ENCODE measurements at places on chromosomes 2 and 18. TPM values are rescaled to one million over a fixed set of nuclear protein-coding genes. Genes with fewer than 3 reads are reported as not detected.

GRCh38 chr2:68784915-68785314 lies 50.3 kb downstream of the ARHGAP25 start:
- no peak for DNase-seq

DNA sequence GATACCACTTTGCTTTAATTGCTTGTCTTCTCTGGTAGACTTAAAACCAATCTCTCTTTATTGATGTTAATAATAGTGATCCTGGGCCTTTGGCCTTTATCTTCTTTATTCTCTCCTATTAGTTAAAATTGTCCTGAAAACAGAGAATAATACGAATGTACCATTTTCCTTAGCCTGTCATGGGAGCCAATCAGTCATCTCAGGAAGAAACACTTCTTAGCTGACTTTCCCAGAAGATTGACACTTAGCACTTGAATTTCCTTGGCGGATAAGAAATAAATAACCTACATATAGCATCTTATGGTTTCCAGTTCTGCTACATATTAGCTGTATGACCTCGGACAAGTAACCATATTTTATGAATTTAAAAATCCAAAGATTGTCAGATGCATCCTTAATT lies 338.4 kb upstream of the SLC14A2 start:
- DNase-seq = no peak

Gene PRSS56
- not detected for total RNA-seq

GRCh38 chr2:95261602-95262001 lies 12.6 kb upstream of the PROM2 start:
- no peak for DNase-seq

DNA sequence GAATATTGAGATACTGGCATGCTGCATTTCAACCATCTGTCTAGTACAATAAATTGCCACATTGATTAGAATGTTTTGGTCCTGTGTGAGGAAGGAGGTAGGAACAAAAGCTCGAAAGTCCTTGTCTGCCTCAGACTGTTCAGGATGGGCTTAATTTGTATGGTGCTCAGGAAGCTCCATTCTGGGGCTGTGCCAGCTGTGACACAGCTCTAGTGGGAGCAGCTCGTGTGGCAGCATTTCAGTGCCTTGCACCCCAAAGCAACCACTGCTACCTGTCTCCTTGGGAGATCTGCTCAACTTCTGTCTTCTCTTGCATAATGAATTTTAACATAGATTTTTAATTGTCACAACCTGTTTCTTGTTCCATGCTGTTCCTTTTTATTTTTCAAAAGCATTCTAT lies 144.4 kb upstream of the THUMPD2 start:
- DNase-seq = no peak

DNA sequence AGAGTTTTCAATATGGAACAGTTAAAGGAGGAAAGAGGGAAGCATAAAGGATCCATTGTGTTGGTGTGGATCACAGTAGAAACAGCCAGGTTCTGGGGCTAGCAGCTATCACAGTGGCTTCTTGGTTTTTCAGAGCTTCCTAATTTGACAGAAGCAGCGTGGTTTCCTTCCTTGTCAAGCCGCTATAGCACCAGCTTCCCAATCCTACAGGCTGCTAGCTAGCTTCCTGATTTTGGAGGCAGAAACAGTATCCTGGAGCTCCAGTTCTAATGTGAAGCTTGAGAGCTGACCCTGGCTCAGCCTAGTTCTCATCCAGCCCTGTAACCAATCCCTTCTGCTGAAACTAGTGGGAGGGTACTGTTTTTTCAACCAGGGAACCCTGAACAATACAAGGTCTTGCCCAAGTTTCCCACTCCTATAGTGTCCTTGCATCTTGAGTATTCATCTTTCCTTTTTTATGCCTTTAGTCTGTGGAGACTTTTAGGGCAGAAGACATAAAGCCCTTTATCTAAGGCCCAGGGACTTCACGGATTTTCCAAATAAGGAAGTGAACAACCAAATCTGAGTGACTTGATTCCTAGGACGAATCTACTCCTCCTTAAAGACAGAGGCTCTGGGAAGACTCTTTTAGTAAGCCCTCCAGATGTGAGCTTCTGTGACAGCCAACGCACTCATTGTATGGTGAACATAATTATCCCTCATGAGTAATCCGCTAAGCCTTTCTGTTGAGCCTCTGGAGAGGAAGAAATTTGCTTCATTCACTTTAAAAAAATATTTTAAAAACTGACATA lies 33.8 kb downstream of the CCDC93 start:
- DNase-seq = no peak

Gene UGT1A10
- total RNA-seq = not detected

- DNase-seq = no peak
Observed at GRCh38 chr2:233174137-233174536, 77.3 kb upstream of the ATG16L1 start.

- peak; percentile 89 for DNase-seq
Observed at GRCh38 chr2:190679813-190680591, 31.1 kb downstream of the NAB1 start.

- no peak for DNase-seq
Observed at GRCh38 chr2:238850091-238850490, 2.2 kb downstream of the TWIST2 start.

Gene ZBTB7C
- total RNA-seq = 0.39 TPM

DNA sequence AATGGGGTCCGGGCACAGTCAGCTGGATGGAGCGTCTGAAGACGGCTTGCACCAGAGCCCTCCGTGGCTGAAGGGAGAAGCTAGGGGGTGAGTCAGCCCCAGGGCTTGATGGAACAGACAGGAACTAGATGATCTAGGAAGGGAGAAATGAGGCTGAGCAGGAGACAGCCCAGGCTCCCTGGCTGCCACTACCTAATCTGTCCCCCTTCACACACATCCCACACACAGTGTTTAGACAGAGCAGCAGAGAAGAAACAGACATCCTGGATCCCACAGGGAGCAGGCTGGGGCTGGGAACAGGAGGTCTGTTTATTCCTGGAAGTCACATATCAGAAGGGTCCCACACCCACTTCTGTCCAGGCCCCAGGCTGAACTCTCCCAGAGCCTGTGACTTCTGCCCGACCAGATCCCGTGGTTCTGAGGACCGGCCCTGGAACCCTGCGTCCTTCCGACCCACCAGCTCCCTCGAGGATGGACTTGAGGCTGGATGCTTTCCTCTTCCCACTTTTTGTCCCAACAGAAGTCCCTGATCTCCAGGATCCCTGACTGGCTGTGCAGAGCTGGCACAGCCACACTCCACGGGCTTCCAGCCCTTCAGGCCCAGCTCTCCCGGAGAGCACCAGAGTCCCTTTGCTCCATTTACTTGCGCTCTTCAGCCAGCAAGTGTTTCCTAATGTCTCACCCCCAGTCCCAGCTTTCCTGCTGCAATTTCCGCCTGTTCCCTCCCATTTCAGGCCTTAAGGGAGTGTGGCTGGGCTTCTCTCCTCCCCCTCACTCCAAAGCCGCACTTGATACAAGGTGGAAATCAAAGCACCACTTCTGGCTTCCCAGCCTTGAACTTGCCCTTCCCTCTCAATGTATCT lies 1.5 kb upstream of the GPBAR1 start:
- no peak for DNase-seq

Gene TGFA
- total RNA-seq = 3.3 TPM

DNA sequence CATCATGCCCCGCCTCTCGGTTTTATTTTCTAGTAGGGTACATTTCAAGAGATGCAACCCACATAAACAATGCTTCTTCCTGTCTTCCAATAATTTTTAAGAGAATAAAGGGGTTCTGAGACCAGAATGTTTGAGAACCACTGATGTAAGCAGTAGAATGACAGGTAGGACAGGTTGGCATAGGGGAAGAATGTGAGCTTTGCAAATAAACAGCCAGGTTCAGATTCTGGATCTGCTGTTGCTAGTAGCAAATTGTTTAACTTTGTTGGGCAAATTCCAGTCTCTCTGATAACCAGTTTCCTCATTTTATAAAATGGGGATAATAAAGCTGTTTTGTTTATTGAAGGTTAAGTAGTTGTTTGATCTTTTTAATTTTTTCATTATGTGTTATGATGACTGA lies 32.8 kb downstream of the SOCS6 start:
- DNase-seq = no peak

DNA sequence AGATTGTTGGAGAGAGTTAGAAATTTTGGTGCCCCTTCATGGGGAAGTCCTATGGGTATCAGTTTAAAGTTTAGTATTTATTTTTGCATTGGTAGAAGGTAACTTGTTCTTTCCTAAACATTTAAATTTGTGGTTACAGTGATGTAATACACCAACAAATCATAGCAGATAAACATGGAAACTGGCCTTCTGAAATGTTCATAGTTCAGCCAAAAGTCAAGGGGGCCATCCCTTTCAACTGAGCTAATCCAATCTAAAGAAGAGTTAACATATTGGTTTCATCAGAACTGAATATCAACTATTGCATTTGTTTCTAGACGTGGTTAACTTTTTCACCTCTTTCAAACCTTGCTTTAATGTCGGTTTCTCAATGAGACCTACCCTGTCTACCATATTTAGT lies 46.3 kb downstream of the PPP1R1C start:
- no peak for DNase-seq

- DNase-seq = no peak
Observed at GRCh38 chr2:128409326-128410034, 90.8 kb upstream of the HS6ST1 start.

DNA sequence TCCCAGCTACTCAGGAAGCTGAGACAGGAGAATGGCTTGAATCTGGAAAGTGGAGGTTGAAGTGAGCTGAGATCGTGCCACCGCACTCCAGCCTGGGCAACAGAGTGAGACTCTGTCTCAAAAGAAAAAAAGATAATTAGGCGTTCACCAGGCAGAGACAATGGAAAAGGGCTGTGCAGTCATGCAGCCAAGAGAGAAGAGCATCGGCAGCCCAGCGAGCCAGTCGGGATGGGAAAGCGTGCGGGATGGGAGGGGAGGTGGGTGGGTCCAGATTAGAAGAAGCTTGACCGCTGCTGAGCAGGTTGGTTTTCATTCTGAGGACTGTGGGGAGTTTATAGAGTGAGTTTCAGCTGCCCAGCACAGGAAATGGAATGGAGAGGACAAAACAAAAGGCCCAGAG lies 15.0 kb upstream of the CYS1 start:
- DNase-seq = no peak

- no peak for DNase-seq
Observed at GRCh38 chr2:96977631-96978195, 8.7 kb downstream of the FAM178B start.

GRCh38 chr2:119219873-119220272 lies 3.8 kb upstream of the STEAP3 start:
- no peak for DNase-seq
